Caco-2 (cell line): ENCODE measurements at places on chromosomes 12 and 14. TPM values are rescaled to one million over a fixed set of nuclear protein-coding genes. Genes with fewer than 3 reads are reported as not detected.

The CAPS2 gene
- not detected in 2 replicates for total RNA-seq

The LAG3 gene
- 1.9 and 3.2 TPM in 2 replicates for total RNA-seq

The ZNF891 gene
- total RNA-seq = 2.0 and 2.3 TPM in 2 replicates

DNA sequence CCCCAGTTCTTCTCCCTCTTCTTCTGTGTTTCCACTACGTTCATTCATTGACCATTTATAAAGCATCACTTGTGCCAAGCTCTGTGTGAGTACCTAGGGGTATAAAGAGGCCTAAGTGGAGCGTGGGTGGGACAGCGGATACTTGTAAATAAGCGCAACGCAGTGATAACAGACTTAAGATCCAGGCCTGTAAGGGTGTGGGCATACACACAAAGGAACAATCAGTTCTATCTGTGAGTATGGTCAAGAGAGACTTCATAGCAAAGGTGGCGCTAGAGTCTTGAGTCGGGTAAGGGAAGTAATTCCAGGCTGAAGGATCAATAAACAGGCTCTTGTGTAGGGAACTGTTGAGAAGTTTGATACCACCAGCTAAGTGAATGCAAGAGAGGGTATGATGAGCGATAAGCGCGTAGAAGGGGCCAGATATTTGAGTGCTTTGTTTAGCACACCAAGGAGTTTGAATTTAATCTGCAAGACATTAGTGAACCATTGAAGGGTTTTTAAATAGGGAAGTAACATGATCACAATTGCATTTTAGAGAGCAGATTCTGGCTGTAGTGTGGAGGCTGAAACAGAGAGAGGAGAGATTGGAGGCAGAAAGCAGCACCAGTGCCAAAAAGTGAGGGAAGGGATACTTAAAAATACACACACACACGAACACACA lies 1.0 kb upstream of the GXYLT1 start:
- DNase-seq = peak; percentile 32

DNA sequence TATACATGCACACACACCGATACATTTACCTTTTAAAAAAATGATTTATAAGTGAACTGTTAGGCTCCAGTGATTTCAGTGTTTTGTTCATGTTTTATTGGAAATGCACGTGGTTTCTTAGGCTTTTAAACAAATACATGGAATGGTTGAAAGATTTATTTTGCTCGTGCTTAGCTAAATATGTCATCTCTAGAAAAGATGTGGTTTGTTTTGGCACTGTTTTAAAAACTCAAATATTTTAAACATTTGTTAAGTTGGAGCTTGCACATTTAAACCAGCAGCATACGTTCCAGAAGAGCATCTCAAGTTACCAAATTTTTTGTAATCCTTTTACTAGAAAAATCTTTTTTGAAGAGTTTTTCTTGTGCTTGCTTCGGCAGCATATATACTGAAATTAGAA lies 44.5 kb downstream of the FOXA1 start:
- no peak for DNase-seq

DNA sequence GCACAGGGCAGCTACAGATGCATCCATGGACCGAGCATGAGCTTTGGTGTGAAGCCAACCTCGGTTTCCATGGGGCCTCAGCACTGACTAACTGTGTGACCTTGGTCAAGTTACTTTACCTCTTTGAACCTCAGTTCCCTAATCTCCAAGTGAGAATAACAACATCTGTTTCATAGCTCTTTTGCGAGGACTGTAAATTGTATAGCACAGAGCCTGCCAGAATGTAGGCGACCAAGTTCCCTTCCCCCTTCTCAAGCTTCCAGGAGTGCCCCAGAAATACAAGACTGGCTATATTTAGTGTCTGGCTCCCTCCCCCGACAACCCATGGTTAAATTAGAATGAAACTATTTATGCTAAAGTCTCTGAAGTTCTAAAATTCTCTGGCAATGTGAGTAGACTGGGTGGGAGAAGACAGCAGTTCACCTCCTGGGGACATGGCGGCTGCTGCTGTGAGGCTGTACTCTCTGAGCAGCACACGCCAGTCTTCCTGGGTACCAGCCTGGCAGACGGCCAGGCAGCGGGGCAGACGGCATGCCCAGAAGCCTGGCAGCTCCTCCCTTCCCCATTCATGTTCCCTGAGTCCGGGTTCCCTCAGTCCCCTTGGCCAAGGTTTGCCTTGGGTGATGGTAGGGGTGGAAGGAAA lies 22.0 kb upstream of the TMED10 start:
- no peak for DNase-seq

- DNase-seq = no peak
These were observed 15.0 kb downstream of the ATF1 start for GRCh38 chr12:50778663-50779590.

DNA sequence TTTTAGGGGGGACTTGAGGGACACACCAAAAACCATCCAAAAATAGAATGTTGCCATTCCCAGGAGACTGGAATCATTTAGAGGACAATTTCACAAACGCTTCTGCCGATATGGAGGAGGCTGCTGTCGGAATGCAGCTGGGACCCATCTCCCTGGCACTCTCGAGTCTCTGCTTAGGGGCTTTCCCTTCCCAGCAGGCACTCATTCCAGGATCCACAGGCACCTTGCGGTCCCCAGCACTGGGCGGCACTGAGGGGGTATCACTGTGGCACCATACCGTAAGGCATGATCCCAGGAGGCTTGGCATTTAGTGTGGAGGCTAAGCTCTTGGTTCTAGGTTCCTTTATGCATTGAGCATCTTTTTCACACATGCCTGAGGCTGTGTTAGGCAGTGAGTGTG lies 36.6 kb upstream of the LTBP2 start:
- no peak for DNase-seq

DNA sequence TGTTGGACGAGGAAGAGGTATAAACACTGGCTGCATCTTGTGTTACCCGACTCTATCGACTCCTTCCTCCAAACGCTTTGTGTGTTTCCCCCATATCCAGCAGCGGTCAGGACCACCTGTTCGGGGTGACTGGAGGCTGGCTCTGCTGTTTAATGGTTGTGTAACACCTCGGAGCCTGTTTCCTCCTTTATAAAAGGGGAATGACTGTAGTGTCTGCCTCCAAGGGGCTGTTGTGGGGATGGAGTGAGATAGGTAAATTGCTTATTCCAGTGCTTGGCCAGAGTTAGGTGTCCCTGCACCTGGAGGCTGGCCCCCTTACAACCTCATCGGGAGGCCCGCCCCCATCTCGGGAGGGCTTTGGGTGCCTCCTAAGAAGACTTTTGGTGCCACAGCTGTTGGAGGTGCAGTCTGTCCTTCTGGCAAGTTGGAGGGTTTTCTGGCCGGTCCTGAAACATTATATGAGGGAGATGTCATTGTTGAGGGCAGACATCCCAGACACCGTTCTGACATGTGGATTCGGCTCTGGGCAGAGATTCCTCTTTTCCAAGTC lies 1.1 kb downstream of the MLXIP start:
- DNase-seq = no peak

DNA sequence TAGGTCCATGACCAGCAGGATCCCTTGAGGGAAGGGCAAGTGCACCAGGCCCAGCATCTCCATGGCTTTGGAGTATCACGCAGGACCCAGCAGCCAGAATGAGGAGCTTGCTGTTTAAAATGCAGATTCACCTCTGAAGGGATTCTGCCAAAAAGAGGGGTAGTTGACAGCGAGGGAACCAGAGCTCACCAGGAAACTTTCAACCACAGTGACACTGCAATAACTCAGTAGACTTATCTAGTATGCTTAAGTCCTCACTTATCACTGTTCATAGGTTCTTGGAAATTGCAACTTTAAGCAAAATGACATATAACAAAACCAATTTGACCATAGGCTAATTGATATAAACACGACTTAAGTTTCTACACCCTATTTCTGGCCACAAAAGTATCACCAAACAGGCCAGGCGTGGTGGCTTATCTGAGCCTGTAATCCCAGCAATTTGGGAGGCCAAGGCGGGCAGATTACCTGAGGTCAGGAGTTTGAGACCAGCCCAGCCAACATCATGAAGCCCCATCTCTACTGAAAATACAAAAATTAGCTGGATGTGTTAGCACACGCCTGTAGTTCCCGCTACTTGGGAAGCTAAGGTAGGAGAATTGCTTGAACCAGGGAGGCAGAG lies 21.4 kb upstream of the CKAP4 start:
- DNase-seq = no peak

- no peak for DNase-seq
These were observed 40.4 kb downstream of the PSEN1 start for GRCh38 chr14:73176685-73177084.

DNA sequence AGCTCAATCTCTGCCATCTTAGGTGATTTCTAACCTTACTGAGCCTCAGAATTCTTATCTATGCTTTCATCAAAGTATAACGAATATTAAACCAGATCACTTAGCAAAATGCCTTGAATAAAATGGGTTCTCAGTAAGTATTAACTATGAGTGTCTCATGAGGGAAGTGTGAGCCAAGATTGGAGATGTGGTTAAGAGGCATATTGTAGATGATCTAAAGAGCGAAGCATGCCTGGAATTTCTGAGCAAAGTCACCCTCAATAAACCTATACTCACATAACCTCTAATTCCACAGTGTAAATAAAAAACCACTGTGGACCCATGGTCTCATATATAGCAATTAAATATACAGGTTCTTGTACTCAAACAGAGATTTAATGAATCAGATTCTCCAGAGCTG lies 193.1 kb upstream of the FSCB start:
- DNase-seq = no peak

DNA sequence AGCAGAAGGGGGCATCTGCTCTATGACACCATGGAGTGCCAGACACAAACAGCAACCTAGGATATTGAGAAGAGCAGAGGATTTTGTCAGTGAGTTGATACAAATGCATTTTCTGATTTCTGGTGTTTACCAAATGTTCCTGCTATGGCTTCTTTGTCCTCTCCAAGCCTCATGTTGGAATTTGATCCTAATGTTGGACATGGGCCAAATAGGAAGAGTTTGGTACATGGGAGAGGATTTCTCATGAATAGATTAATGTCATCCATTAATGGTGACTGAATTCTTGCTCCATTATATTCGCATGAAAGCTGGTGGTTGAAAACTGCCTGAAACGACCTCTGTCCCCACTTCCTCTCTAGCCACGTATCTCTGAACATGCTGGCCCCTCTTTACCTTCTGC lies 1002.2 kb upstream of the FLRT2 start:
- no peak for DNase-seq
